ENCODE measurements at places on chromosomes 1 and 21.

DNA sequence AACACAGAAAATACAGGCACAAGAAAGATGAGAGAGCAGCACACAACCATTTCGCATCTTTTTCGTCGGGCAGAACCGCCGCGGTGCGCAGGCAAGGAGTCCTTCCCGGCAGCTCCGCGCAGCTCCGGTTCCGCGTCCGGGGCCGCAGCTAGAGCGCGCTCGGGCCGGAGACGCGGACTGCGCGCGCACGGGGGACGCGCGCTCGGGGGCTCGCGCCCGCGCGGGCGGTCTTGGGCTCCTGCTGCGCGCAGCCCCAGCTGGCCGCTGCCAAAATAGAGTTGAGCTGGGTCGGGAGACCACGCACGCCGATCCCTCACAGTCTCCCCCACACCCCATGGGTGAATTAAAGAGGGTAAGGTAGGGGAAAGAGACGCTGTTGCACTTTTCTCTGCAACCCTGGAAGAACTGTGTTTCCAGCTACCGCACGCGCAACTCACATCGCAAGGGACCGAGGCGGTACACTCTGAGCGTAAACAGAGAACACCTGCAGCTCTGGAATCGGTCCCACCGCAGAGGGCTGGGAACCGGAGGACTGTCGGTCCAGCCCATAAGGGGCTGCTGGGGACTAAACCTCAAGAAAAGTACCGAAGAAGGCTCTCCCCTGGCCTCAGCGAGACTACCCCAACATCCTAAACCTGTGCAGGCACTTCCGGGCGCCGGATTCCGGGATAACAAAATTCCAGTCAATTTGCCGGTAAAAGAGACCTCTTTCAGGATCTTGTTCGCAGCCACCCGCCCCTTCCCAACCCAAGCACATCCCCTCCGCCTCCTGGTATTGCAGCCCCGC, 1.7 kb downstream of the NR5A2 start:
- no peak for DNase-seq

- DNase-seq = no peak
These were observed 324.8 kb downstream of the SMYD3 start for GRCh38 chr1:246182149-246182851.

- DNase-seq = no peak
These were observed 5.5 kb downstream of the HIPK1 start for GRCh38 chr1:113934511-113935055.

GRCh38 chr1:116544588-116545358, 26.1 kb downstream of the CD58 start:
- DNase-seq = no peak

- DNase-seq = no peak
These were observed 33.4 kb downstream of the QSOX1 start for GRCh38 chr1:180188091-180188506.

DNA sequence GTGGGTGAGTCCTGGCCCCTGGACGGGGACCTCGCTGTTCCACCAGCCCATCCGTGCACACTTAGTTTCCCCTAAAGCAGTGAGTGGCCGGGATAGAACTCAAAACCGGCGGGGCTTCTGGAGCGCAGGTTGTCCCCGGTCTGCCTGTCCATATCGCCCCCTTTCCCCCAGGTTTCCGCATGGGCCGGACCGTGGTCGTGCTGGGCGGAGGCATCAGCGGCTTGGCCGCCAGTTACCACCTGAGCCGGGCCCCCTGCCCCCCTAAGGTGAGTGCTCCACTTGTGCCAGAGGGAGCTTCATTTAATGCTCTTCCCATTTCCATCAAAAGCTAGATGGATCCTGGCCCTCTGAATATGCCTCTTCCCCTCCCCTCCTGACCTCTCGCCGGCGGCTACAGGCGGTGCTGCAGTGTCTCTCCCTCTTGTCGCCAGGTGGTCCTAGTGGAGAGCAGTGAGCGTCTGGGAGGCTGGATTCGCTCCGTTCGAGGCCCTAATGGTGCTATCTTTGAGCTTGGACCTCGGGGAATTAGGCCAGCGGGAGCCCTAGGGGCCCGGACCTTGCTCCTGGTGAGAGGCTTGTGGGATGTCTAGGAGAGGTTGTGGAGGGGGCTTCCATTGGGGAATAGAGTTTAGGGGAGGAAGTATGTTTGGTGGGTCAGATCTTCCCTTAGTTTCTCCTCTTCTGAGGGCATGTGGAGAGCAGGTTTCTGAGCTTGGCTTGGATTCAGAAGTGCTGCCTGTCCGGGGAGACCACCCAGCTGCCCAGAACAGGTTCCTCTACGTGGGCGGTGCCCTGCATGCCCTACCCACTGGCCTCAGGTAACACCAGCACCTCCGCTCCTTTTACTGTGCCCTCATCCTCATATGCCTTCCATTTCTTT, 683 bp downstream of the PPOX start:
- no peak for DNase-seq

DNA sequence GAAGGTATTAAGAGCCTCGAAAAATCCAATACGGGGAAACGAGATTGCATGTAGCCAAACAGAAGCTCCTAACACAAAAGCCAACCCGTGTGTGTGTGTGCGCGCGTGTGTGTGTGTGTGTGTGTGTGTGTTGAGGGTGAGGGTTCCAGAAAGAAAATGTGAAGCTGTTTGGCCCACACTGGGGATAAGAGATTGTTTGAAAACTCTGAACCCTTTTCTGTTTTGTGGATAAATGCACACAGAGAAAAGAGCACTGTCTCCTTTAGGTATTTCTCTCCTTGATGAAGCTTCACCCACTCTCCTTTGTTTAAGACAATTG, 1.9 kb downstream of the WLS start:
- DNase-seq = no peak

- DNase-seq = no peak
These were observed 1.7 kb downstream of the TRMT1L start for GRCh38 chr1:185154912-185155513.

- DNase-seq = no peak
These were observed 35.5 kb downstream of the SLC26A9 start for GRCh38 chr1:205907794-205908193.

DNA sequence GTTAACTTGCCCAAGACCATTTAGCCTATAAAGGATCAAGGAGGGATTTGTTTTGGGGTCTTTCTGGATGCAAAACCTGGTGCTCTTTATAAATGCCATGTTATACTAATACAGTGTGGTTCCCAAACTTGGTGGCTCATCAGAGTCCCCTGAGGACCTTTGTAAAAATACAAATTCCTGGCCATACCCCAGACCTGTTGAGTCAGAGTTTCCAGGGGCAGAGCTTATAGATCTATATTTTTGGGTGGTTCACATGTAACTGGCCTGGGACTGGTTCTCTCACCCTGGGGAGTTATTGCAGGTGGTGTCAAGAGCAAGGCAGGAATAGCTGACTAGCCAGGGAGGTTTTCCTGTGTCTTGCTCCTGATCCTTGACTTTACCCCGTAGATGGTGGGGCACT, 136.9 kb upstream of the HNRNPU start:
- DNase-seq = no peak

DNA sequence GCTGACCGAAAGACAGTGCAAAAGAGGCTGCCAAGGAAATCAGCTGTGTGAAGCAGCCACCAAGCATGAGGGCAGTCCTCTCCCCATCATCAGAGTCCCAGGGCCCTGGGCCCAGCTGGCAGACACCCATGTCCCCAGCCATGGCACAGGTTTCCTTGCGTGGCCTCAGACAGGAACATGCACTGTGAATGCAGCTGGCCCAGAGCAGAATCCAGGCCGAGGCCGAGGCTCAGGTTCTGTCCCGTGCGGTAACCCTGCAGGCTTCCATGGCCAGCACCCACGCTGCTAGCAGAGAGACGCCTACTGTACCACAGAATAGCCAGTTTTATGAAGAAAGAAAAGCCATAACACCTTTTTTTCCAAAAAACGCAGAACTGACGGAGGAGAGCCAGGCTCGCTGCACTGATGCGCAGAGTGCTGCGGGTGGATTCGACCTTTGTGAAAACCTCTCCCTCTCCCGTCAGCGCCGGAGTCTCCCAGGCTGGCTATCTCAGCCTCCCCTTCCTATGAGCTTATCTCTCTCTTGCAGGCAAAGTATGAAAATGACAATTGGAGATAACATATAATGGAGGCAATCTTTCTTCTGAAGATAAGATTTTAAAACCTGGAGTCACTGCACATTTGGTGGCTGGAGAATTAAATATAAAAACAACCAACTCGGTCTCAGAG, 106.6 kb downstream of the NPHP4 start:
- no peak for DNase-seq

DNA sequence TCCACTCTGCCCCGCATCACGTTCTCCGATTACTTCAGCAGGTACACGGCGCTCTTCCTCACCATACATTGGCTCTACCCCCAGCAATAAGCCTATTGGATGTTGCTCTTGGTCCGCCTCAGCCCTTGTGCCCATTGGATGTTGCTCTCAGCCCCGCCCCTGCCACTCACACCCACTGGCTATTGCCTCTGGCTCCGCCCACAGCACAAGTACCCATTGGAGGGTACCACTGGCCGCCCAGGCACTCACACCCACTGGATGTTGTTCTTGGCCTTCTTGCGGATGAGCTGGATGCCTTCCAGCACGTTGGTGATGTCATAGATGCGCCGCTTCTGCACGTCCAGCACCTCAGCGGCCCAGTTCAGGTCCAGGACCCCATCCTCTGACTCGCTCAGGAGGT, 9.4 kb downstream of the E2F2 start:
- DNase-seq = no peak

GRCh38 chr1:6473974-6474814, 8.2 kb upstream of the TNFRSF25 start:
- no peak for DNase-seq

- DNase-seq = no peak
These were observed 8.1 kb upstream of the ENO1 start for GRCh38 chr1:8886589-8886988.

DNA sequence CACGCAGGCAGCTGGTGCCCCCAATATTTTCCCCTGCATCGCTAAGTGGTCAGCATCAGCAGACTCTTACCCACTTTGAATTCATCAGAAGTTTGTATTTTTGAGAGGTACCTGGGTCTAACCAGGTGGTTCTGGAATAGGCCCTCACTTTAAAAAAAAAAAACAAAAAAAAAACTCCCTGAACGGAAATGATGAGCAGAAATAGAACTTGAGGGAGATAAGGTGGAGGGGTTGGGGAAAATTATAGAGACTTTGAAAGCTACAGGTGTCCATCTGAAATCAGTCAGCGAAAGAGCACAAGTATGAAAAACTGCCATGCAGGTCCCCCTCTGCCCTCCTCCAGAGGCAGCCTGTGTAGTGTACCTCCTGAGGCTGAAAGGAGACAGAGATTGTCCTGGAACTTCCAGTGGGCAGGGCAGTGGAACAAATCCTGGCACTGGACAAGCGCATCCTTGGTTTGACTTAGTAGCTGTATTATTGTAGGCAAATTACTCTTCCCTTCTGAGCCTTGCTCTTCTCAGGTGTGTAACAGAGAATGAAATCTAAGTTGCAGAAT, 1.2 kb downstream of the SLAMF7 start:
- DNase-seq = no peak

- DNase-seq = no peak
These were observed 17.7 kb upstream of the MX2 start for GRCh38 chr21:41344146-41344545.

DNA sequence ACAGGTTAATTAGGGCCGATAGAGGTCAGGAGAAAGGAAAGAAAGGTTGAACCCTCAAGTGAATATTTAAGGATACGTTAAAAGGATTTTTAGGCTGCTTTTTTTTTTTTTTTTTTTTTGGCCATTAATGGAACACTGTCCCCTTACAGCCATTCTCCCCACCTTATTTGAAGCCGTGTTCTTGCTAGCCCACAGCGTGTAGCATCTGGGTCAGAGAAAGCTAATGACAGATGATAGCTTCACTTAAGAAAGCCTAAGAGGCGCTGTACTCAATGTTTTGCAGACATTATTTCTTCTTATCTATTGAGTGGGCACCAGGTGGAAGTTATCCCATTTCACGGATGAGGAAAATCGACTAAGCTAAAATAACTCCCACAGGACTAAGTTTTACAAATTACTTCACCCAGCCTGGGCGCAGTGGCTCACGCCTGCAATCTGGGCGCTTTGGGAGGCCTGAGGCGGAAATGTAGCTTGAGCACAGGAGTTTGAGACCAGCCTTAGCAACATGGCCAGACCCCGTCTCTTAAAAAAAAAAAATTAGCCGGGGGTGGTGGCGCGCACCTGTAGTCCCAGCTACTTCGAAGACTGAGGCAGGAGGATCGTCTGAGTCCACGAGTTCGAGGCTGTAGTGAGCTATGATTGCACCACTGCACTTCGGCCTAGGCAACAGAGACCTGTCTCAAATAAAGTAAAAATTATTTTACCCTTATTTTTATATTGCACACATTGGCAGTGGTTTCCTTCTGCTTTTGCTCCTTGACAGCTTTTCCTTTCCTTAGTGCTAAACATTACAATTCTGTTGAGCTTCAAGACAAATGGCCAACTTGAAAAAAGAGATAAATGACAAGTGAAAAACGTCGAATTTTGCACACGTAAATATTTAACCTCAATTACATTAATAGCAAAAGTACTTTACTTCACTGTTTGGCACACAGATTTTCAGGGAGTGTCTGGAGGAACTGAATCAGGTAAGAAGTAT, 1.1 kb upstream of the PHTF1 start:
- no peak for DNase-seq

- no peak for DNase-seq
These were observed 250.3 kb downstream of the ATG4C start for GRCh38 chr1:63034256-63034655.

DNA sequence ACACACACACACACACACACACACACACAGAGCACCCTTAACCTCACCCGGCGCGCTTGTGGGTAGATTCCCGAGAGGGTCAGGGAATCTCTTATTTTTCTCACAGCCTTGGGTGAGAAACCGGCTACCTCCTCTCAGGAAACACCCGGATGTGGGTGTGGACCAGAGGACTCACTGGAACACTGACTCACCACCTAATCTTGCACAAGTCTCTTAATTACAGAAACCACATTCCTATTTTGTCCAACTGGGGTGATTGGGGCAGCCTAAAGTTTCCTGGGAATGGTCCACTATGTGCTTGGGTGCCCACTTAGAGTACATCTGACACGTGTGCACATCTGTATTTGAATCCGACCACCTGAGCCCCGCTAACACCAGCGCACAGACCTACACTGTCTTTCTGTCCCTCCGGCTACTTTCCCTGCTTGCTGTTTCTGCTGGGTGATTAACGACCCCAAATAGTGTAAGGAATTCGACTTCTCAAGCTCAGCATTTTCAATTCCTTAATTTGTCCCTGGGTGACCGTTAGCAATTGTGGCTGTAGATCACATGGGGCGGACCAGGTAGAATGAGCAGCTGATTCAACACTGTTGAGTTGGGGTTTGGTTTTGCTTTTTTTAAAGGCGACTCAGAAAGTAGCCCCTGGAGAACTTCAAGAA, 14.0 kb upstream of the TBX15 start:
- DNase-seq = no peak
